IMR-90 (cell line): ENCODE measurements at places on chromosomes 7 and 10. TPM values are rescaled to one million over a fixed set of nuclear protein-coding genes. Genes with fewer than 3 reads are reported as not detected.

DNA sequence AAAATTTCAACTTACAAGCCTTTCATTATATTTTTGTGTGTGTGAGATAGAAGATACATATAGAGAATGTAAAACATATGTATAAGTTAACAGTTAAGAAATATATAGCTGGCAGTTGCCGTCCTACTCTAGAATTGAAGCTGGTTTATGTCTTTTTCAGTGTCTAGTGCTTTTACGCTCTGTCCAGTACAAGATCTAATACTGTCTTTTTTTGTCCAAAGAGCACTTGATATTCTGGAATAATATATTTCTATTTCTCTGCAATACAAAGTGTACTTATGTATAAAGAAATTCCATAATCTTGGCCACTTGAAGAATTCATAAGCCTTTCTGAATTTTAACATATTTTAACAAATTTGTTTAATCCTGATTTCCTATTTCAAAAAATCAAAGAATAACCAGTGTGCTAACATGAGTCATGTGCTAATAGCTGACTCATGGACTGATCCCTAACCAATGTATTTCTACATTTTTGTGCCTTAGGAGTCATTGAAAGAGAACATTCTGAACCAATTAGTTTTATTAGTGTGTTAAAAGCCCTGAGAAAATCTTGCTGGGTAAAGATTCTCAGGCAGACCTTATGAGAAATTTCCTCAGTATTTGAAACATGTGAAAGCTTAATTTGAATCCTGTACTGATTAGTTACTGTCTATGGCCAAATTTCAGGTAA lies 73.2 kb upstream of the CCAR1 start:
- peak; percentile 89 for DNase-seq

GRCh38 chr7:55077561-55078410 lies 59.0 kb downstream of the EGFR start:
- DNase-seq = no peak

DNA sequence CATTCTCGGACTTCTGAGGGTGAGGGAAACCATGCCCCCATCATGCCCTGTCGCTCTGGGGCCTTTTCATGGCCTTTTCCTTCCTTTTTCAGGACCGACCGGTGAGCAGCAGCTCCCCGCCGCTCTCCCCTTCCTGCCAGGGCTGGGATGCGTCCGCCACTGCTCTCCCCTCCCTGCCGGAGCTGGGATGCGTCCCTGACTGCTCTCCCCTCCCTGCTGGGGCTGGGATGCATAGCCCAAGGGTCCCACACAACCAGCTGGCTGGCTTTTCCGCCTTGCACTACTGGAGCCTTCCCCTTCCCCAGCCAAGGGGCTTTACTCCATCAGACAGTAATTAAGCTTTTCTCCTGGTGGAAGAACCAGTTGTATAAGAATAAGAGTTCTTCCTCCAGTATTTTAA lies 129.7 kb upstream of the COBL start:
- DNase-seq = no peak

DNA sequence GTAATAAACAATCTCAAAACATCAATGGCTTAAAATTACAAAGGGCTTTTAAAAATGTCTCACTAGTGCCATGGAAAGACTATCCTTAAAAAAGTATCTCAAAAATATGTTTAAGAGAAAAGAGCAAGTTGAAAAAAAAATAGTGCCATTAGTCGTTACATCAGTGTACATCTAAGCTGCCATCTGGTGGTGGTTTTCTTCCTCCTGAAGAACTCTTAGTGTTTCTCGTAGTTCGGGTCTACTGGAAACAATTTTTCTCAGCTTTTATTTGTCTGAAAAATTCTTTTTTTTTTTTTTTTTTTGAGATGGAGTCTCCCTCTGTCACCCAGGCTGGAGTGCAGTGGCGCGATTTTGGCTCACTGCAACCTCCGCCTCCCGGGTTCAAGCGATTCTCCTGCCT lies 5.9 kb upstream of the GARIN1A start:
- DNase-seq = peak; percentile 40

GRCh38 chr7:95925236-95925635 lies 152.9 kb downstream of the DYNC1I1 start:
- DNase-seq = no peak

- DNase-seq = peak; percentile 52
These were observed 435.7 kb upstream of the GALNT17 start for GRCh38 chr7:70696201-70696754.

GRCh38 chr7:40072268-40072667 lies 62.2 kb downstream of the MPLKIP start:
- no peak for DNase-seq

GRCh38 chr7:135320268-135320667 lies 86.6 kb downstream of the STRA8 start:
- peak; percentile 86 for DNase-seq

DNA sequence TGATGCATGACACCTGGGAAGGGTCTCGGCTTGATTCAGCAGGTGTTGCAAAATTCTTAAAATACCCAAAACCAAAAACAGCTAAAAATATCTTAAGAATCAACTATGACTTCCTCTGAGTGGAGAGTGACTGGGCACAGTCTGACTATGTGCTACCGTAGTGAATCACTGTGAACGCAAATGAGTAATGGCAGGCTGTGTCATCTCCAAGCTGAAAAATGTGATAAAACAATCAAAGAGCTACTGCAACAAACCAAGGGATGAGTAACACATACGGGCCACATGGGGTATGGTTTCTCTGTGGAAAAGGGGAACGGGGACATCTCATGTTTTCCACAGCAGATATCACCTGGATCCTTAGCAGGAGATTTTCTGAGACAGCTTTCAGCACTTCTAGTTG lies 127.5 kb downstream of the ABCA13 start:
- peak; percentile 84 for DNase-seq

- no peak for DNase-seq
These were observed 101.5 kb downstream of the STK31 start for GRCh38 chr7:23811540-23811939.

- peak; percentile 52 for DNase-seq
These were observed 14.6 kb downstream of the CHRM2 start for GRCh38 chr7:136883046-136883445.

DNA sequence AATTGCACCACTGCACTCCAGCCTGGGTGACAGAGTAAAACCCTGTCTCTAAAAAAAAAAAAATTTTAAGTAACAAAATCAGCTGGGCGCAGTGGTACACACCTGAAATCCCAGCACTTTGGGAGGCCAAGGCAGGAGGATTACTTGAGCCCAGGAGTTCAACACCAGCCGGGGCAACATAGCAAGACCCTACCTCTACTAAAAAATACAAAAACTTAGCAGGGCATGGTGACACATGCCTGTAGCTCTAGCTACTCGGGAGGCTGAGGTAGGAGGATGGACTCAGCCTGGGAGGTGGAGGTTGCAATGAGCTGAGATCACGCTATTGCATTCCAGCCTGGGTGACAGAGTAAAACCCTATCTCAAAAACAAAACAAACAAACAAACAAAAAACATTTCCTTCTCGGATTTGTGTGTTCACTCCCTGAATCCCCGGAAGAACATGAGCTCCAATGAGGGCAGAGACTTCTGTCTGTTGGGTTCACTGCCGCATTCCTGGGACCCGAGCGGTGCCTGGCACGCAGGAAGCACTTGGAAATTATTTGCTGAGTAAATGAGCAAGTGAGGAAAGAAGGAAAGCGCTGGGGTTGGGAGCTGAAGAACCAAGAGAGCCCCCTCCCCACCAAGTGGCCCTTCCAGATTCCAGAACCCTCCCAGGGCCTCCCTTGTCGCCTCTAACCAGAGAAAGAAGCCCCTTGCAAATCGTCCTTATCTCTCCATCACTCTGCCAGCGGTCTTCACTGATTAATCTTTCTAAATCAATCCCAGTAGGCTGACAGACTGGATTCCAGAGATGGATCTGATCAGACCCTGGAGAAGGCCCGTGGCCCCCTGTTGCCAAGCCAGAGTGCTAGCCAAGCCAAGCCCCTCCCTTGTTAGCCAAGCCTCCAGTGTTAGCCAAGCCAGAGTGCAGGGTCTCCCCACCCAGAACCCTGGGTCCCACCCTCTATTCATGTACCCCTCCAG lies 6.2 kb downstream of the TNRC18 start:
- DNase-seq = peak; percentile 54

- peak; percentile 99 for DNase-seq
These were observed 35.4 kb downstream of the MALSU1 start for GRCh38 chr7:23334482-23335056.

DNA sequence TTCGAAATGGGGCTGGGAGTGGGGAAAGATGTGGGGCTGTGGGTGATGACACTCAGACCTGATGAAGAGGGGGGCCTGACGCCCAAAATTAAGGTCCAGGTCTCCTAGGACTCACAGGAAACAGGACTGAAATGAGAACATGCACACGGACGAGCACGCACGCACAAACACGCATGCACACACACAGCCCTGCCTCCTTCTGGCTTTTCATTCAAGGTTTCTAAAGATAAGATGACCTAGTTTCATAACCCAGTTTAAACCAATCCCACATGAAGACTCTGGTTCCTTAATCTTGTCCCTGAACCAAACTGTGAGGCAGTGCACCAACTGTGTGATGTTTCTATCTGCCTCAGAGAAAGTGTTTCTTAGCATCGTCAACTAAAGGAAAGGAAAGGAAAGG lies 162.0 kb downstream of the DGKI start:
- DNase-seq = no peak

DNA sequence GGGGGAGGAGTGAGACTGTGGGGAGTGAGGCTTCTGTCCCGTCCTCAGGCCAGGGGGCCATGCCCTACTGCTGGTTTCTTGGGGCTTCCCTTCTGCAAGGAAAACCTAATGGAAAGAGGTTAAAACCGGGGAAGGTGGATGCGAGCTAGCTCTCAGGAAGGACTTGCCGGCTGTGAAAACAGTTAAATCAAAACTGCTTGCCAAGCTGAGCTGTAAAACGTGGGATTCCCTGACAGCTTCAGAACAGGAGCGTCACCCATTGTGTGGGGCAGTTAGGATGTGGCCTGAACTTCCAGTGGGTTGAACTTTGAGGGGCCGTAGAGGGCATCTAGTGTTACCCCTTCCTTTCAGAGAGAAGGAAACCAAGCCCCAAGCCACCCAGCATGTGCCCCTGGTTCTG lies 13.1 kb downstream of the TSPAN15 start:
- DNase-seq = no peak

DNA sequence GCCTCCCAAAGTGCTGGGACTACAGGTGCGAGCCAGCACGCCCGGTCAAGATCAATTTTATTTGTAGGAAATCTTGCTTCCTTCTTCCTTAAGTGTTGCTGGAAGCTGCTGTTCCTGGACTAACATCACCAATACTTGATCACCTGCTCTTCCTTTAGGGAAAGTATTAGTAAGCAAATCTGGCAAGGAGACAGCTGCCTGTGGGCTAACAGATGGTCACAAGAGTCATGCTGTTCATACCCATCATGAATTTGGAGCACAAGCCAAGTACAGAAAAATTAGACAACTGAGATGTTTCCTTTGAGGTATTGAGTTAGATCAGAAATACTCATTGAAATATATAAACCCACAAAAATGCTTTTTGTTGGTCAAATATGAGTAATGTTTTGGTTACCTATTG lies 27.9 kb downstream of the BAIAP2L1 start:
- DNase-seq = peak; percentile 81

- DNase-seq = no peak
These were observed 12.4 kb upstream of the TCERG1L start for GRCh38 chr10:131323880-131324279.

GRCh38 chr10:104308439-104308903 lies 29.8 kb downstream of the ITPRIP start:
- no peak for DNase-seq

DNA sequence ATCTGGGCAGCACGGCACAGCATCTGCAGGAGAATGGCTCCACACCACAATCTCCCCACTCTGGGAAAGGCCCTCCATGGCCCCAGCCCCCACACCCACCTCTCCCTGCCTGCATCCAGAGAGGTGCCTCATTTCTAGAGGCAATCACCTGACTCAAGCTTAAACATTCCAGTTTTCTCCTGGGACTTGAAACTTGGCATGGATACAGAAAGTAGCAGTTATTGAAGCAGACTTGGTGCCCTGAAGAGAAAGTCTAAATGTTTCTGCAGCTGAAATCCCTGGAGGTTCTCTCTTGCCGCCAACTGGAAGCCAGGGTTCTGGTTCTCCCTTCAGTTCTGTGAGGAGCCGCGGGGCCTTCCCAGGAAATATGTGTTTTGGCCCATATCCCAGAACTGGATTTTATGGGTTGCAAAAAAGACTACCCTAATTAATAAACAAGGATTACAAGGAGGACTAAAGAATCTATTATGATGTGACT lies 122.8 kb downstream of the SKIDA1 start:
- DNase-seq = peak; percentile 49

DNA sequence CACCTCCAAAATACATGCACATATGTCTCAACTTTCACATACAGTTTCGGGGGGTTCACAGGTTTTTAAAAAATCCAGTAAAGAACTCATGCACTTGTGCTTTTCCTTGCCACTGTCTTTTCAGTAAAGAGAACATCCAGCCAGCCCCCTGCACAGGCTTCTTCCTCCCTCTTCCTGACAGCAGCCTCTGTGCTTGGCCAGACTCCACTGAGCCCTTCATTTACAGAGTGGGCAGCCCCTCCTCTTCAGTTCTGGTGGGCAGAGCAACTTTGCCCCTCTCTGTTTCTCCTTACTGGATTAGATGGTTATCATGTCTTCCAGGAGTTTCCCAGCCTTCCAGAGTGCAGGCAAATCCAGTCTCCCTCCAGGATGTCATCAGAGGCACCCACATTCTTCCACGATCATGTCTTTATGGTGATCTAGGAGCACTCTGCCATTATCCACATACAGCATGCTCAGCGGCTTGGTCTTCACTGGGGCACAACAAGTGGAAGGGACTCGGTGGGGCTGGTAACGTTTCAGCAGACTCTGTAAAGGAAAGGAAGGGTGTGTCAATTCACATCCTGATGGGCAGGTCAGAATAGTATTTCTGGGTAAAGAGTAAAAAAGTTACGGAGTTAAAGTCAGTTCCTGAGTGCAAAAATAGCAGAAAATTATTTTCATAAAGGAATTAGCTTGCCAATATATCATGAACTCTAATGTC lies 8.8 kb downstream of the NODAL start:
- DNase-seq = no peak

GRCh38 chr10:102230861-102231356 lies 4.8 kb downstream of the ELOVL3 start:
- DNase-seq = no peak

Gene SDHAF3
- 5.7 and 7.3 TPM in 2 replicates for polyA plus RNA-seq

Gene PAX2
- polyA plus RNA-seq = not detected in 2 replicates

Gene SPACDR
- 1.3 and 2.1 TPM in 2 replicates for polyA plus RNA-seq

Gene AHR
- 6.5 and 6.9 TPM in 2 replicates for polyA plus RNA-seq

Gene CUZD1
- 0.56 and 0.67 TPM in 2 replicates for polyA plus RNA-seq

Gene ZPBP
- not detected in 2 replicates for polyA plus RNA-seq

Gene RBM20
- 0.09 and 0.15 TPM in 2 replicates for polyA plus RNA-seq
